ENCODE measurements at places on chromosomes 6 and 20.

GRCh38 chr6:43689421-43689820, 1.8 kb upstream of the MRPS18A start:
- no peak for DNase-seq

GRCh38 chr6:162973151-162973872, 245.5 kb downstream of the PACRG start:
- DNase-seq = no peak

DNA sequence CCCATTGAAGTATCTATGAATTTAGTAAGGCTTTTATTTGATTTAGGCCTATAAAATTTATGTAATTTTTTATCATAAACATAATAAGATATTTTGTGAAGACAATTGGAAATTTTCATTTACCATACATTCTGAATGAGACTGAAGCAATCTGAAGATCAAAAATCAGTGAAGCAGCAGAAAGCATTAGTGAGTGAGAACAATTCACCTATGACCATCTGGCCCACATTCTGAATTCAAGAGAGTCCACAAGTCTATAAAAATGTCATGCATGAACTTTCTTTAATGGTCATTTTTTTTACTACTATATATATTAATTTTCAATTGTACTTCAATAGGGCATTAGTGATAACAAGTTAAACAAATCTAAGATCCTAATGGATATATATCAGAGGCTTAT, 1026.6 kb upstream of the MAP3K7 start:
- no peak for DNase-seq

DNA sequence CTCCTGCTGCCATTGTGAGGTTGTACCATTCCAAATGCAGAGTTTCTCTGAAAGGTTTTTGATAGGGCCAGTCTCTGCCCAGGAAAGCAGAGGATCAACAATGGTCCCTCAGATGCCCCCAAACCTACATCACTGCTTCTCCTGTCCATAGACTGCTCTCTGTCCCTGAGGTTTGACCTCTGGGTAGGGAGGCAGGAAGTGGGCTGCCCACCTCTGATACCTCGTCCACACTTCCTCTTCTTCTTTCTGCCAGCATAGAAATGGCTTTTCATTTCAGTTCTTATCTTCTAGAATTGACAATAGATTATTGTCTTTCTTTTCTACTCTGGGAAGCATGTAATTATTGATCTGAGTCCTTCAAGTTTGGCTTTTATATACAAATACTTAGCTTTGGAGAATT, 170.6 kb downstream of the TRMT11 start:
- DNase-seq = no peak

DNA sequence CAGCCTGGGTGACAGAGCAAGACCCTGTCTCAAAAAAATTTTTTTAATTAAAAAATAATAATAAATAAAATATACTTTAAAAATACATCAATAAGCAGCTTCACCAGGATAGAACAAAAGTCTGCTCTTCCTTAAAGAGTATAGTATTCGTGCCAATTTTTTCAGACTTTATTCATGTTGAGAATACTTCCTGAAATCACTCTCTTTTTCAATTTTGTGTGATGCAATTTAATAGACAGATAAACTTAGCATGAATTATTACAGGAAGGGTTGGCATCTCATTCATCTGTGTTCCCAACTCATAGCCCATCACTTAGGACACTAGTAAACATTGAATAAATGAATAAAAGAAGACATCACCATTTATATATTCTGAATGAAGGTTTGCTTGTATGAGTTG, 52.4 kb downstream of the IPCEF1 start:
- no peak for DNase-seq

All from mammary epithelial cell (primary cell).